ENCODE measurements at places on chromosomes 16 and 17. TPM values are rescaled to one million over a fixed set of nuclear protein-coding genes. Genes with fewer than 3 reads are reported as not detected.

- no peak for DNase-seq
Measured at GRCh38 chr17:13320046-13320785, 281.5 kb downstream of the HS3ST3A1 start.

DNA sequence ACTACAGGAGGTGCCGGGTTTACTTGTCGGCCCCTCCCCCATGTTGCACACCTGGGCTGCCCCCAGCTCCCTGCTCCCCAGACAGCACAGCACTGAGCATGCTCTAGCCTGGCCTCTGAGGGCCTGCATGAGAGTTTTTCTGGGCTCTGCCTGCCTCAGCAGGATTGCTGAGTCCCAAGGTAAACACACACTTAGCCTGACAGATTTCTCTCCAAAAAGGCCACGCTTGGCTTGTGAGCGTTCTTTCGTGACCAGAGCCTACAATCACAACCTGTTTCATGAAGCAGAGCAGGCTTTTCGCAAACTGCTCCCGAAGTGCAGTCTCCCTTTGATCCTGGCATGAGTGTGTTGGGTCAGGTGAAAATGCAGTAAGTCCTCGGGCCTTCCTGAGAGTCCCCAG, 9.8 kb upstream of the CD300E start:
- no peak for DNase-seq

DNA sequence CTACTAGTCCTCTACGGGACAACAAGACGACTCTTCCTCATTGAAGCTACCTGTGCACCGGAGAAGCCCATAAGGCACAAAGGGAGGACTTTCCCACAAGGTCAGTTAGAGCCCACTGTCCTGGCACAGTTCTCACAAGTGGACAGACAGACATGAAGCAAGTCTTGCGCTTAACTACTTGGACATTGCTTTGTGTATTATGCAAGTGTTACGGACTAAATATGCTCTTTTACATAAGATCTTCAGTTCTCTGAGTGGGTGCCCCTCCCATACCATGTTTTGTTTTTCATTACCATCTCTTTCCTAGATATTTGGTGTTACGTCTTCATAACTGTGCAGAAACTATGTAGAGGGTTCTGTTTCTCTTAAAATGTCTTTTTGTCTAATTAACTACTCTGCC, 18.1 kb downstream of the ANKRD40CL start:
- no peak for DNase-seq

GRCh38 chr16:86046026-86046425, 147.1 kb downstream of the IRF8 start:
- no peak for DNase-seq

- no peak for DNase-seq
Measured at GRCh38 chr16:89096768-89097391, 3.2 kb downstream of the ACSF3 start.

DNA sequence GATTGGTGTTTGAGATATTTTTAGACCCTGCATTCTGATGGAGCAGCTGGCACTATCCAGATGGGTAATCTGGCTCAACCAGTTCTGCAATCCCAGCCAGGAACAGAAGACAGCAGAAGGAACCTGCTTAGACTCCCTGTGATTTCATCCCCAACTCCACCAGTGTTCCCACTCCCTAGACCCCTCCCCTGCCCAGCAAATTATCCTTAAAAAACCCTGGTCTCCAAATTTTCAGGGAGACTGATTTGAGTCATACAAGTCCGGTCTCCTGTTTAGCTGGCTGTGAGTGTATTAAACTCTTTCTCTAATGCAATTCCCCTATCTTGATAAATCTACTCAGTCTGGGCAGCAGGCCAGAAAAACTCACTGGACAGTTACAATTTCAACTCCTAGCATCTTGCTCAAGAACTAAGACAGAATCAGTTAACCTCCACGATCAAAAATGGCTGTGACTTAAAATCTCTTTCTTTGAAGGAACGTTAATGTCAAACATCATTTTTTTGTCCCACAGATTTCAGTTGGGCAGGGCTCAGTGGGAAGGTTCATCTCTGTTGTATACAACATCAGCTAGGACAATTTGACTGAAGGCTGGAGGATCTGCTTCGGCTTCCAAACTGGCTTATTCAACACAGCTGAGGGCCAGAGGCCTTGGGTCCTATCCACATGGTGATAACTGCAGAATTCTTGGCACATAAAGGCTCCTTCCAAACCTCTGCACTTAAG, 4.9 kb upstream of the RBL2 start:
- peak; percentile 74 for DNase-seq

- DNase-seq, result no peak
Measured at GRCh38 chr16:31347445-31347844, 7.5 kb upstream of the ITGAX start.

DNA sequence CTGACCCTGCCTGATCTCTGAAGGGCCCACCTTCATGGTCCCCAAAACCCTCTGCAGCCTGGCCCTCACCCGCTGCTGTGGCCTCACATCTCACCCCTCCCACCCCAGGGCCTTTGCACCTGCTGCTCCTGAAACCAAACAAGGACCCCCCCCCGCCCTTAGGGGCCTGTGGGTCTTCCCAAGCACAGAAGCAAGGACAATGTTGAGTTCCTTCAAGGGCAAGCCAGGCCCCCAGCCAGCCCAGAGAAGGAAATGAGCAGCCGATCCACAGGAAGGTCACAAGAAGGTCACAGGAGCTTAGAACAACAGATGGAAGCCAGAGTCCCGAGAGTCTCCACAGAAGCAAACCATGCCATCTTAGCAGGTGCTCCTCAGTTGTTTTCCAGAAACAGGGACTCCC, 493 bp upstream of the PDE6G start:
- DNase-seq, result no peak

GRCh38 chr17:63528183-63528582, 5.0 kb downstream of the KCNH6 start:
- no peak for DNase-seq

DNA sequence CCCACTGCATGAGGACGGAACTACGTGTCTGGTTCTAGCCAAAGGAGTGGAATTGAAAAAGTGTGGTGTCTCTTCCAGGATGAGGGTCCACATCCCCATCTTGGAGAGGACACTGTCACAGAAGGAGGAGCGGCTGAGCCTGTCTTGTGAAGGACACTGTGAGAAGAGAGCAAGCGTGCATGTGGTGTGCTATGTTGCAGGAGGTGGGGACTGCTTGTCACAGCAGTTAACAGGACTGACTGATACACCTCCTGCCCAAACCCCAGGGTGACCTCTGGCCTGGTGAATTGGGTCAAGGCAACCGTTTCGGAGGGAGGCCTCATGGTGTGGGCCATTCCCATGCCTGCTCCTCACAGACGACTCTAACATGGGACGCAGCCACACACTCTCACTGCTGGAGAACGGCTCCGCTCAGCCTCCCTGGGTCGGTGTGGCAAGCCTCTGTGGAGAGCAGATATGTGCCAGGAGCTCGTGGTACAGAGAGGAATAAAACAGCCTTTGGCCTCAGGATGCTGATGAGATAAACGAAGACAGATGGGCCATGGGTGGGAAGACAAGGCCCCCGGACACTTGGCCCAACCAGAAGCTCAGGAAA, 56.4 kb upstream of the RBFOX3 start:
- no peak for DNase-seq

DNA sequence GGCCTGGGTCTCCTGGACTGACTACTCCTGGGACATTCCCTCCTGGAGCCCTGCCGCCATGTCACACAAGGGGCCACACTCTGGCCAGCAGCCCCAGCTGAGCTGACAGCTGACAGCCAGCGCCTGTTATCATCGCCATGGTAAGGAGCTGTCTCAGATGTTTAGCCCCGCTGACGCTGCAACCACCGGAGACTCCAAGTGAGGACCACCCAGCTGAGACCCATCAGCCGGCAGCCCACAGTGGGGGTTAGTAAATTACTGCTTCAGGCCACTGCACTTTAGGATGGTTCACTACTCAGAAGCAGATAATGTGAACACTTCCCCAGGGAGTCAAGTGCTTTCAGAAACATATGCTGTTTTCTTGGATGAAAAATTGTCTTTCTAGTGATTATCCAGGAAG, 14.6 kb upstream of the SPHK1 start:
- no peak for DNase-seq

DNA sequence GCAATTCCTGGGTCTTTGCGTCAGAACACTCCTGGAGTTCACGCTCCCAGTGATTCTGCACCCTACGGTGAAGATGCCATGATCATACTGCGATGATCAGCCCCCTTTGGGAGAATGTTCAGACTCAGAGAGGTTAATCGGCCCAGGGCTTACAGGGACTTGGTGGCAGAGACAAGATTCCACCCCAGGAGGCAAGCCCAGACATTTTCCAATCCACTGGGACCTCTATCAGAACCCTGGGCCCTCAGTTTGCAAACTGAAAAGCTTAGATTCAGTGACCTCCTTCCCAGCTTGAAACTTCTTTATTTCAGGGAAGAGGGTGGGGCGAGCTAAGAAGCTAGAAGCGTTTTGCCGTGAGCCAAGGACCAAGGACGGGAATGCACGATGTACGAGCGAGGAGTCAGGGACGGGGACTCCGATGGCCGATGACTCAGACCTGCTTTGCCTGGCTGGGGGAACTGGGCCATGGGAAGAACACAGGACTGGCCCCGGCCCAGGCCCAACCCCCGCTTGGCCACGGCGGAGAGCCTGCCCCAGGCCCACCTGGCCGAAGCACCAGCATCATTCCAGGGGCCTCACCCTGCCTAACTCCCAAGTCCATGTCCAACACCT, 34.7 kb downstream of the SOCS3 start:
- no peak for DNase-seq

- DNase-seq, result no peak
Measured at GRCh38 chr17:41754066-41754465, 19.6 kb upstream of the HAP1 start.

- no peak for DNase-seq
Measured at GRCh38 chr17:59287452-59287851, 44.0 kb upstream of the YPEL2 start.

DNA sequence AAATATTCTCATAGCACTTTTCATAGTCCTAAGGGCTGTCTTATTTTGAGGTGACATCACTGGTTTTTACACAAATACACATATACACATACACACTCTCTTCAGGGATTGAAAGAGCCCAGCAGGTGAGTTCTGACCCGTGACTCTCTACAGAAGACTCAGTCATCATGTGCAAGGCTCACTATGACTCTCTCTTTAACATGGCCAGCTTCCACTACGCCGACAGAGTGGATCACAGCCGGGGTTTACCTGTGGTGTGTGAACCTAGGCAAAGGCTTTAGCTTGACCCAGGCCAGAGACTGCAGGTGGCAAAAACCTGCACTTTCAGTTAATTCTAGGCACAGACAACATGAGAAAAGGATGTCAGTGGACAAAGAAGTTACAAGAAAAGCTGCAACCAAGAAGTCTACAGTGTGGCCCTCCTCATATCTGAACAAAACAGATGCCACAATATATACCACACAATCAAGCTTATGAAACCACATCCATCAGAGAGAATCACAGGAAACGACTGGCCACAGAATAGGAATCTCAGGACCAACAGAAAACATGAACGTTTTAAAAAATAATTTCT, 56.5 kb downstream of the CYTH1 start:
- DNase-seq, result no peak

DNA sequence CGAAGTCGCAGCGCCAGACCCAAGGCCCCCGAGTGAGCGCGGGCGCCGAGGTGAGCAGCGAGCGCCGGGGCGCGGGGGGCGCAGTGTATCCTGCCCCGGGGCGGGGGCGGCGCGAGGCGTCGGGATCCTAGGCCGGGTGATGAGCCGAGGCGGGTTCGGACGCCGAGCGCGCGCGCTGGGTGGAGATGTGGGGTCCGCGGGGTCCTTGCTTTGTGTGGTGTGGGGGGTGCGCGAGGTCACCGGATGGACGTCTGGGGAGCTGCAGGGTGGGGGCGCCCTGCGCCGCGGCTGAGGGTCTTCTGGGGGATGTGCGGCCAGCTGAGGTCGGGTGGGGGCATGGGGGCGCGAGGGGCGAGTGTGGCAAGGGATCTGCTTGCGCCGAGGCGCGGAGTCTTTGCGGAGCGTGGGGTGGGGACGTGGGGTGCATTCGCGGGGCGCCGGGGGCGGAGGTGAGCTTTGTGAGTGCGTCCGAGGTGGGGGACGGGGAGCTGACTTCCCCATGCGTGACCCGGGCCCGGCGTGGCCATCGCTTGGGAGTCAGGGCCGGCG, 560 bp downstream of the RAI1 start:
- DNase-seq, result no peak

GRCh38 chr17:9982159-9982558, 77.1 kb upstream of the RCVRN start:
- DNase-seq, result peak; percentile 43

DNA sequence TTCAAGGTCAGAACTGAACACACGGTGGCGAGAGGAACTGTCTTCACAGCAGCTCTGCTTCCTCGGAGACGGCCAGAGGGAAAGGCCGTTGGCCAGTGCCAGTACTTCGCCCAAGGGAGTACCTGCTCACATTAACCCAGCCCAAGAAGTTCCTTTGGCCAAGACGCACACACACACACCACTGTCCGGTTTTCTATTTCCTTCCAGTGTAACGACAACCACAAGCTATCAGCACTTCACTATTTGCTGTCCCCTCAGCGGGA, 744 bp upstream of the GGNBP2 start:
- no peak for DNase-seq

DNA sequence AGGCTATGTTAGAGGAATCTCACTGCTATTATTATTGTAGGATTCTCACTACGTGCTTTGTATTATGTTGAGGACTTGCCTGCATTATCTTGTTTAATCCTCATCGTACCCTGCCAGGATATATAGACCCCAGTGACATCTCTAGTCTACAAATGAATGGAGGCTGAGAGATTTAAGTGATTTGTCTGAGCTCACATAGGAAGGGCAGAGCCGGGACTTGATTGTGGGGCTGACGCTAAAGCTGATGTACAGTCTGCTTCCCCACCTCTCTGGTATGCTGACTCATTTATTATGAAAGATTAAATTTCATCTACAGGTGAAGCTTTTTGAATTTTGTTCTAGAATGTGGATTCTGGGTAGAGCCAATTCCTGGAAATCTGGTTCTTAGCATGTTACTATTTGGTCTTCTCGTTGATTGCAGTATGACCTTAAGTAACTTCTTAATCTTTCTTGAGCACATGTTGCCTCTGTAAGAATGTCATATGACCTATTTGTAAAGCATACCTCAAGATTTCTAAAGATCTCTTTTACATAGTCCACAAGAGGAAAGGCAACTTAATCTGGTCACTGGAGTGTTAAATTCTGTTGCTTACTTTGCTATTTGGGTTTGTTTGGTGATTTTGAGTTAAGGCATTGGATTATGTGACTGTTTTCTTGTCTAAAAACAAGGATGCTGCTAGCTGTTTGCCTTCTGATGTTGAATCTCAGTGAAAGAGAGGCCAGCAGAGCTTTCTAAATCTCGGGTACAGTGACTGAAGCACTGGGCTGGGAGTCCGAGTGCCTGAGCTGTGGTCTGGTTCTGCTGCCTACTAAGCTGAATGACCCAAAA, 12.4 kb downstream of the METTL9 start:
- DNase-seq, result peak; percentile 30

Gene PRSS8
- 116 TPM for total RNA-seq

Gene PRSS27
- total RNA-seq, result 2.6 TPM

Gene RNF135
- 4.8 TPM for total RNA-seq

Gene KRTAP4-1
- not detected for total RNA-seq

Gene POLG2
- total RNA-seq, result 5.1 TPM

Gene MPP3
- 13.9 TPM for total RNA-seq

Gene RDM1
- total RNA-seq, result 11.3 TPM

Gene CA7
- total RNA-seq, result not detected

Gene MIEN1
- total RNA-seq, result 121 TPM

Measured in HT-29 (cell line).